ENCODE measurements at places on chromosomes 11 and 22. TPM values are rescaled to one million over a fixed set of nuclear protein-coding genes. Genes with fewer than 3 reads are reported as not detected.

NXPE1 gene
- total RNA-seq: 0.39 TPM

CD3D gene
- 0.81 TPM for total RNA-seq

MAP6 gene
- total RNA-seq: 0.42 TPM

CHRDL2 gene
- 13.6 TPM for total RNA-seq

GRCh38 chr11:1271927-1272326 lies 37.5 kb downstream of the TOLLIP start:
- DNase-seq: no peak

GRCh38 chr11:84906995-84907394 lies 720.1 kb downstream of the DLG2 start:
- no peak for DNase-seq

DNA sequence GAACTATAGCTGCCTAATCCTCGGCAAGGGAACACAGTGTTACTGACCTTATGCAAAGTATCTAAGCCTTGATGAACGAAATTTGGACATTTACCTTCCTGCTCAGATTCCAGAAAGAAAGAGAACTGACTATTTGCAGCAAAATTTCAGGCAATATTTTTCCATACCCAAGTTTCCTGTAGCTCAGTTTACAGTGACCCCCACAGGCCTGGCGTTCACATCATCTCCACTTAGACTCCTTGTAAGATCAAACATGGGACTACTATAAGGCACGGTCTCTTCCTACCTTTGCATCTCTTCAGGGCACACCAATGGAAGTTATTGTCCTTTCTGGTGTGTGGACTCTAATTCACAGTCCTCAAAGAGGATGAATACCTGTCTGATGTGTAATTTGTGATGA lies 21.1 kb downstream of the MS4A6A start:
- DNase-seq: no peak

DNA sequence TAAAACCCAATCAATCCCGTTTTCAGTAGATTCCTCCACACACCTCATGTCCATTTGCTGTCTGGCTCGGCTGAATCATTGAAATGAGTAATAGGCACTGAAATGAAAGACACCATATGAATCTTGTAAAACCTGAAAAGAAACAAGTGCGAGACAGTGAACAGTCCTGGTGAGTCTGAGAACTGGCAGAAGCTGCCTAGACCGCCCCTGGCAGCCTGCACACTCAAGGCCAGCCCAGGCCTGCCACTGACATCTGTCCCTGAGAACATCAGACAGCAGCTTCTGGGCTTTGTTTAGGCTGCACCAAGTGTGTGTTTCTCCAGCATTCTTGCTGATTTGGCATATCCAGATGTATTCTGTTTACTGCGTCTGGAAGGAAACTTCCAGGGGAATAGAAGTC lies 44.8 kb downstream of the ENDOD1 start:
- DNase-seq: no peak

DNA sequence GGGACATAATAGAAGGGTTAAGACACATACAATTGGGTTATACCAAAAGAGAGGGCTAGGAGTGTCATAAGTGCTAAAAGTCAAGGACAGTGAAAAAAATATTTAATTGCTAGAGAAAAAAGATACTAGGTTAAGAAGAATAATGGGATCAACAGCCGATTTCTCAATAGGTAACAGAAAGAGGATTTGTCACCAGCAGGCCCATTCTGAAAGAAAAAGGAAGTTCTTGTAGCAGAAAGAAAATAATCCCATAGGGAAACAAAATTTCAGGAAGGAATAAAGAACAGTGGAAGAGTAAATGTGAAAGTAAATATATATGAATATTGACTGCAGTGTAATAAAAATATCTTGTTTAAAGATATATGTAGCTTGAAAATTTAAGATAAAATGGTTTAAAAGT lies 43.3 kb upstream of the ADORA2A start:
- DNase-seq: no peak
